Activated B cell treated with CpG ODN at 0.5 μM for 24 hours (primary cell): ENCODE measurements at places on chromosomes 3 and 15.

GRCh38 chr3:167483708-167484475, 10.1 kb upstream of the SERPINI2 start:
- H3K36me3 ChIP-seq: no peaks in the 10 kb centered on the region
- H3K4me3 ChIP-seq: no peak overlapping the region
- no peaks in the 10 kb centered on the region for H3K27me3 ChIP-seq
- H3K4me1 ChIP-seq: no peaks in the 10 kb centered on the region
- H3K27ac ChIP-seq: no peak overlapping the region

DNA sequence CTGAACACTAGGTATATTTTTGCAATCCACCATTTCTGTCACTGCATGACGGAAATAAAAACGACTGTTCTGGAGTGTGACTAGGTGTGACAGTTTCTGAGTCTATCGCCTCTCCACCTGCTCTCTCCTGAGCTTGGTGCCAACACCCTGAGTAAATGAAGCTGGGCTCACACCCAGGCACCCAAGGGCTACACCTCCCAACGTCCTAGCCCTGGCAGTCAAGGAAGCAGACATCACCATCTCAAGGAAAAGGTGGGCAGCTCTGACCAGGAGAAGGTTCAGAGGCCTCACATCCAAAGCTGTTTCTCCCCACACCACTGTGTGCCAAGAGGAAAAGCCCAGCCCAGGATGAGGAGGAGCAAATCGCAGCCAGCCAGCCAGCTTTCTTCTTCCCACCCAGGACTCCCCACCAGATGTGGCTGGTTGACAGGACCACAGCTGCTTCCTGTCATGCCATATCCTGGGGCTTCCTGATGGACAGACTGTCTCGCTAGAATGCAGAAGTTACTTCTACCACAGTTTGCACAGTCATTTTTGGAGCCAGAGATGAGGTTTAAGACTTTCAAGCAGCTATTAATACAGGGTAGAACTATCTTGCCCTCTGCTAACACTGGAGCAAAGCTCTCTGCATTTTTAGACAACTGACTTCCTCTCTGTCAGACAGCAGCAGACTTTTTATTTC, 3.3 kb downstream of the SCAMP2 start:
- peak overlapping the region; percentile 82 for H3K4me3 ChIP-seq
- H3K27me3 ChIP-seq: no peaks in the 10 kb centered on the region
- H3K4me1 ChIP-seq: peaks cover 82% of the 10 kb centered on the region
- DNase-seq: no peak
- H3K27ac ChIP-seq: peak overlapping the region; percentile 92

DNA sequence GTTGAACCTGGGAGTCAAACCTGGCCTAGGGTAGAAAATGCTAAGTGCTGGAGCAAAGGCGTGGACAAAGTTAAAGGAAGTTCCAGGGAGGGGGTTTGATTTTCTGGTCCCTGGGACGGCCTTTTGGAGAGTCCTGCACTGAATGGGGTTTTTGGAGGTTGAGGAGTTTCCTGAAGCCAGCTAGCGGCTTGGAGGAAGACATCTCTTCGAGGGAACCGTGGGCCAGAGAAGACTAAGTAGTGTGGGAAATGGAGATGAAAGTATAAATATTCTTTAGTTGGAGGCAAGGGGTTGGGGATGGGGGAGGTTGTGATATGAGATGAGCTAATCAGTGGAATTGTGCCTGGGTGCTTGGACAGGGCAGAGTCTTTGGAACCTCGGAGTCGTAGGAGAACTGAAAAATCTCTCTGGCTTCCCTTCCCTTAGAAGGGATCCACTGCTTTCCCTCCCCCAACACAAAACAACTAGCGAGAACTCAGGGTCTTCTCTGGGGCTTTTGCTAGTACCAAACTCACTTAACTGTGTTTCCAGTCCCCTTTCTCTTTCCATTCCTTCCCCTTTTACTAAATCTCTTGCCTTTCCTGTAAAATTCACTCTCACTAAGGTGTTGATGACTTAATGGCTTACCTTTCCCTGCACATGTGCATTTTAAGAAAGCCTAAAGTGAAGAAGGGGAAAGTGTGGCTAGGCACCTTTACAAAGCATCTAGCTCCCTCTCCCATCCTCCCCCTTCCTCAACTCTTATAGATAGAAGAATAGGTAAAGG, 1.0 kb downstream of the LPP start:
- peaks cover 51% of the 10 kb centered on the region for H3K4me1 ChIP-seq
- no peaks in the 10 kb centered on the region for H3K27me3 ChIP-seq
- H3K36me3 ChIP-seq: peaks cover 2% of the 10 kb centered on the region
- DNase-seq: no peak
- H3K27ac ChIP-seq: peak overlapping the region; percentile 90

DNA sequence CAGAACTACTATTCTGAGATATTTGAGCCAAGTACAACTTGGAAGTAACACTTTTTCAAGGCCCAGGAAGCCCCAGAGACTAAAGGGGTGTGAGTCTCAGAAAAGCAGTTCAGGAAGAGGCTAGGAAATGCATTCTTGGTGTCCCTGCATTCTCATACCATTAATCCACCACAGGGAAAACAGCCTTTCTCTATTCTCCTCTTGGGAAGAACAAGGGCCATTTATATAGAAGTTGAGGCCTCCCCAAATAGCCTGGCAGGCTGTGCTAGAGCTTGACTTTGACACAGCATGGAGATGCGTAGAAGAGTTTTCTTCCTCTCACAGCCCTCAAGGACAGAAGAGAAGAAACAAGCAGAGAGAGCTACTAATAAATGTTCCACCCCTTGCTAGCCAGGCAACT, 5.5 kb upstream of the NR2C2 start:
- DNase-seq: no peak
- no peak overlapping the region for H3K27ac ChIP-seq
- H3K4me1 ChIP-seq: peaks cover 23% of the 10 kb centered on the region
- peaks cover 33% of the 10 kb centered on the region for H3K36me3 ChIP-seq
- H3K27me3 ChIP-seq: no peaks in the 10 kb centered on the region
- H3K4me3 ChIP-seq: no peak overlapping the region

GRCh38 chr3:155356594-155357370, 63.3 kb upstream of the STRIT1 start:
- no peak overlapping the region for H3K4me3 ChIP-seq
- no peak for DNase-seq
- H3K27ac ChIP-seq: no peak overlapping the region
- no peaks in the 10 kb centered on the region for H3K36me3 ChIP-seq
- peaks cover 2% of the 10 kb centered on the region for H3K27me3 ChIP-seq

- no peak for DNase-seq
- H3K36me3 ChIP-seq: no peaks in the 10 kb centered on the region
- peaks cover 2% of the 10 kb centered on the region for H3K4me1 ChIP-seq
- no peak overlapping the region for H3K27ac ChIP-seq
These were observed 273.7 kb upstream of the UMPS start for GRCh38 chr3:124456506-124456905.

GRCh38 chr3:147417551-147418295, 8.6 kb downstream of the ZIC1 start:
- no peak overlapping the region for H3K4me3 ChIP-seq
- H3K27ac ChIP-seq: no peak overlapping the region
- H3K4me1 ChIP-seq: peaks cover 8% of the 10 kb centered on the region

DNA sequence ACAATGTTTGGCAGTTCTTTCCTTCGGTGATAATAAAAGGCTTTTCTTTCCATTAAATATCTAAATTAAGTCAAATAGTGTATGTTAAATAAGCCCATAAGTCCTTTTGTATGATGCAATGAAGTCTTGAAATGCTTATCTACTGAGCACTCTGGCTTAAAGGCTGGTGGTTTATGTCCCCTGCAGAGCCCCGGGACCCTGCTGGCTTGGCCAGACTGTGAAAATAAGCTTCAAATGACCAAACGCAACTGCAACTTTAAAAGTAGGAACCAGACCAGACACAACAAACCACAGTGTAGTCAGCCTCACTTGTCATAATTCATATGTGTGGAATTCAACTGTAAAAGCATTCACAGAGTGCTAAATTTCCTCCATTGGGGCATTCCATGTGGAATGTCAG, 72.5 kb downstream of the FOXP1 start:
- H3K27me3 ChIP-seq: no peaks in the 10 kb centered on the region
- H3K4me1 ChIP-seq: peaks cover 28% of the 10 kb centered on the region
- H3K4me3 ChIP-seq: no peak overlapping the region
- DNase-seq: no peak
- peak overlapping the region; percentile 57 for H3K27ac ChIP-seq
- peaks cover 4% of the 10 kb centered on the region for H3K36me3 ChIP-seq

- no peak for DNase-seq
- no peaks in the 10 kb centered on the region for H3K4me1 ChIP-seq
- no peaks in the 10 kb centered on the region for H3K36me3 ChIP-seq
- H3K27ac ChIP-seq: no peak overlapping the region
- no peaks in the 10 kb centered on the region for H3K27me3 ChIP-seq
These were observed 621.8 kb downstream of the MECOM start for GRCh38 chr3:169041677-169042171.

DNA sequence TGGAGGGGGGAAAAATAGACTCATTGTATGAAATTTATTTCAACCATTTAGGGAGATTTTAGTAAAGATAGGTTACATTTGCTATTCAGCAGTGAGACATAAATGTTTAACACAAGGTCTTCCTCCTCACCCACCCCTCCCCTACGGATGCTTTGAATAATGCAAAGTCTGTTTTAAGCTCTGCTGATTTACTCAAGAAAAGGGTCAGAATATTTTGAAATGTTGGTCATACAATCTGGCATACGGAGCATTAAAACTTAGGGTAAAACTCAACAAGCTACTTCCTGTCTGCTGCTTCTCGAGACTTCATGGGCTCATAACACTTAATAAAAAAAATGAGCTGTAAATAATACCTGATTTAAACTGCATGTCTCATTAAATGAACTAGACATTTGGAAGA, 156.3 kb downstream of the WNT5A start:
- H3K4me3 ChIP-seq: no peak overlapping the region
- no peak overlapping the region for H3K27ac ChIP-seq
- no peaks in the 10 kb centered on the region for H3K27me3 ChIP-seq

- no peak for DNase-seq
- no peak overlapping the region for H3K4me3 ChIP-seq
- H3K36me3 ChIP-seq: no peaks in the 10 kb centered on the region
- H3K27ac ChIP-seq: no peak overlapping the region
- peaks cover 24% of the 10 kb centered on the region for H3K27me3 ChIP-seq
- H3K4me1 ChIP-seq: no peaks in the 10 kb centered on the region
These were observed 175.8 kb downstream of the FOXB1 start for GRCh38 chr15:60179786-60180391.
